ENCODE measurements at places on chromosomes 2 and 18. TPM values are rescaled to one million over a fixed set of nuclear protein-coding genes. Genes with fewer than 3 reads are reported as not detected.

- DNase-seq: no peak
These were observed 481.4 kb downstream of the CDH2 start for GRCh38 chr18:27695503-27695902.

GRCh38 chr2:21317131-21317530 is 193.4 kb downstream of the TDRD15 start:
- no peak for DNase-seq

GRCh38 chr2:74925361-74925786 is 33.1 kb upstream of the POLE4 start:
- DNase-seq: no peak

- no peak for DNase-seq
These were observed 23.3 kb downstream of the TTC32 start for GRCh38 chr2:19878268-19879046.

GRCh38 chr2:49913025-49913424 is 758.7 kb upstream of the FSHR start:
- no peak for DNase-seq

- DNase-seq: no peak
These were observed 76.0 kb upstream of the MEX3C start for GRCh38 chr18:51273437-51273836.

DNA sequence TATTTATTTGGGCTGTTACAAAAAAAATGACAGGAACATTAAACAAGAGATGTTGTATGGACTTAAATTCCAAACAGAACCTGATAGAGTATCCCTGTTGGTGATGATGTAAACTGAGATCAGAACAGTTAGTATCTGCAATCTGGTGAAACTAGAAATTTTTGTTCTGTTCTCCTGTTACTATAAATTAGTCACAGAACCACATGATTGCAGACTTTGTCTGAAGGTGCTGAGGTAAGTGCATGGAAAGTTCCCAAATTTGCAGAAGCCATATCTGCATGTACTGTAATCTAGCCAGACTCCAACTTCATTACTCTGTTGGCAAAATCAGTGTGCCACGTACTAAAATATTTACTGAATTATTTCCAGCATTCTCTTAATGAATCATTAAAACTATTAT is 516.3 kb upstream of the FSIP2 start:
- no peak for DNase-seq

The RSAD2 gene
- total RNA-seq: 1.5 TPM

DNA sequence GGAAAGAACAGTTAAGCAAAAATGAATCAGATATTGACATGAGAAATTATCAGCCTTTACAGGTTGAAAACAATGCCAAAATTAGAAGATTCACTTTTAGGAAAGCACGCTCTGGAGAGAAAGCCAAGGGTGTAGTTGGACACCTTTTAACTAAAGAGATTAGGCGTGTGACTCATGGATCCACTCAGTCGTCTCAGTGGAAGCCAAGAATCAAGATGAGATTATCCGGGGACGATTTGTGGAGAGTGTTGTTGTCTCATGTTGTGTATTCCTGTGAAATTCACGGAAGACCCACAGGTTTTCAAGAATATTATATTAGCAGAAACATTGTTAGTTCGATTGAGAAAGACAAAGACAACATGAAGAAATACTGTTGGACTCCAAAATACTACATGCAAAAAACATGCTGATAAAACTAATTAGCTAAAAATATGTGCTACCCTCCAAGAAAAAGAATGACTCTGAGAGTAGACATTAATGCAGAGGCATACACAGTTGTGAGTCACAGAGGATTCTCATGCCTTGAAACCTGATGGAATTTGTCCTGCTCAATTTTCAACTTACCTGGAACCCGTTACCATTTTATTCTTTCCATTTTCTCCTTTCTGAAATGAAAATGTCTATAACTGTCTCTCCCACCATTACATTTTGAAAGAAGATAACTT is 192.1 kb upstream of the RND3 start:
- DNase-seq: no peak

DNA sequence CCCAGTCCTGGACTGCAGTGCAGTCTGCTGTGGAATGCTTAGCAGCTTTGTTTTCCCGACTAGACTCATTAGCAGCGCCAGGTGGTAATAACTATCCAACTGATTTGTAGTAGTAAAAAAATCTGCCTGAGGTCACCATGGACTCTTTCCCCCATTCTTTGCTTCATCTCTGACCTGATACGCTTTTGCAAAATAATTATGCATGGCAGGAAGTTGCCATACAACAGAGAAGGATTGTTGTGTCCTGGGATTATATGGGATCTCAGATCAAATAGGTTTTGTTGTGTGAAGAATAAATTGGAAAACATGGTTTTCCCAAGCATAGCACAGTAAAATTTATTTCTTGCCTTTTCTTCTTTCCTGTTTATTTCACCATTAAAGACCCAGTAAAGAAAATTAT is 72.4 kb upstream of the ATP5MC3 start:
- DNase-seq: no peak

GRCh38 chr2:101736233-101736632 is 38.7 kb downstream of the MAP4K4 start:
- DNase-seq: no peak

The TSPYL6 gene
- total RNA-seq: not detected

The THADA gene
- total RNA-seq: 58.3 TPM

The SIX2 gene
- total RNA-seq: 0.34 TPM

The RGPD3 gene
- 1.1 TPM for total RNA-seq

DNA sequence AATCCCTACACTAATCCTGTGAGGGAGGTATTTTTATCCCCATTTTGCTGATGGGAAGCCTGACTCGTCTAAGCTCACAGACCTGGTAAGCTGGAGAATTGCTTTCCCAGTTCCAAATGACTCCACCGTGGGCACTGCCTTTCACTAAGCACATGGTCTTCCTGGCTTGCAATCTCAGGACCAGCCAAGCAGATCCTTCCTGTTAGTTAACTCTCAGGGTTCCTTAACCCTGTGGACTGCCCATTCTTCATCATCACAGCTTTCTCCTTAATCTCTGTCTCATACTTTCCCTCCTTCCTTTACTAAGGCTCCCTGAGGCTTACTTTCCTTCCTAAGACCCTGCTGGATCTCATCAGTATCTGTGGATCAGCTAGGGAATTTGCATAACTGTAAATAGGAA is 122.2 kb upstream of the ZEB2 start:
- DNase-seq: no peak

DNA sequence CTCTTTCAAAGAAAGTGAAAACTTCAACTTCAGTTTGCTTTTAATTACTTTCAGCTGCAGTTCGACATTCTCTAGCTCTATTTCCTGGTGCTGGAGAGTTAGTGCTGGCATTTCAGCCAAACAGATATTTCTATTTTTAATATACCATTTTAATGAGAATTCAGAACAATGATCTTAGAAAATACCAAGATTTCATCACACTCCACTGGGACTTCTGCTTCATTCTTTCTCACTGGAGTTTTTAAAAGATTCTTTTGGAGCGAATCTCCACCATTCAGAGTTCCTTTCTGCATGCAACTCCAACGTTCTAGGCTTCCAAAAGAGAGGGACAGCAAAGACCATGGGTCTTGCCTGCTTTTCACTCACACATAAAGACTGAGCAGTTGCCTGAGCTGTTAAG is 94.2 kb downstream of the CABLES1 start:
- DNase-seq: no peak

The MAIP1 gene
- total RNA-seq: 25.1 TPM

DNA sequence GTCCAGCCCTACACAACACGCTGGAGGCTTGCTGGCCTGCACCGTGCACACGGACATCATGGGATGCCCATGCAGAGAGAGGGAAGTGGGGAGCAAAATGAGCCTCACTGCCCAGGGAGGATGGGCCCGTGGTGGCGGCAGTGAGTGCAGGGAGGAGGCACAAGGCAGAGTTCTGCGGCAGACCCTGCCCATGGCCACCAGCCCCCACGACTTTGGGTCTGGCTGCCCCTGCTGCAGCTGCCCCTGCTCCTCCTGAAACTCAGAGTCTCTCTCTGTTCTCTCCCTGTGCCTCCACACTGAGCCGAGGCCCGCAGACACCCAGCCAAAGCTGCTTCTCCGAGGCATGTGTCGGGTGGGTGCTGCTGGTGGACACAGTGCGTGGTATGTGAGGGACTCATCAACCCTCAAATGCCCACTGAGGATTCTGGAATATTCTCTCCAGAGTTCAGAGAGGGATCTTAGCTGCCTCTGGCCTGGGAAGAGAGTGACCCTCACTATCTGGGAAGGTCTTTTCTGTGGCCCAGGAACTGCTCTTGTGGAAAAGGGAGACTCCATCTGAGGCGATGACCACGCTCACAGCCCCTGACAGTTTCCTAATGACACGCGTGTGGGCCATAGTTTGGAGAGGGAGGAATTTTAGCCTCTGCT is 45.1 kb upstream of the HPCAL1 start:
- peak; percentile 27 for DNase-seq

DNA sequence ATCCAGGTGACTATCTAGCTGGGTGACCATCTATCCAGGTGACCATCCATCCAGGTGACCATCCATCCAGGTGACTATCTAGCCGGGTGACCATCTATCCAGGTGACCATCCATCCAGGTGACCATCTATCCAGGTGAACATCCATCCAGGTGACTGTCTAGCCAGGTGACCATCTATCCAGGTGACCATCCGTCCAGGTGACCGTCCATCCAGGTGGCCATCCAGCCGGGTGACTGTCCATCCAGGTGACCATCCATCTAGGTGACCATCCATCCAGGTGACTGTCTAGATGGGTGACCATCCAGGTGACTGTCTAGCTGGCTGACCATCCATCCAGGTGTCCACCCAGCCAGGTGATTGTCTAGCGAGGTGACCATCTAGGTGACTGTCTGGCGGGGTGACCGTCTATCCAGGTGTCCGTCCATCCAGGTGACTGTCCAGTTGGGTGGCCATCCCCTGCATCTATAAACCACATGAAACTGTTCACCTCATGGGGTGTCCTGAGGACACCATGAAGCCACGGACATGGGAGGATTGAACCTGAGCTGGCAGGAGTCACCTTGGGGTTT is 305.3 kb downstream of the NDUFA10 start:
- peak; percentile 51 for DNase-seq

DNA sequence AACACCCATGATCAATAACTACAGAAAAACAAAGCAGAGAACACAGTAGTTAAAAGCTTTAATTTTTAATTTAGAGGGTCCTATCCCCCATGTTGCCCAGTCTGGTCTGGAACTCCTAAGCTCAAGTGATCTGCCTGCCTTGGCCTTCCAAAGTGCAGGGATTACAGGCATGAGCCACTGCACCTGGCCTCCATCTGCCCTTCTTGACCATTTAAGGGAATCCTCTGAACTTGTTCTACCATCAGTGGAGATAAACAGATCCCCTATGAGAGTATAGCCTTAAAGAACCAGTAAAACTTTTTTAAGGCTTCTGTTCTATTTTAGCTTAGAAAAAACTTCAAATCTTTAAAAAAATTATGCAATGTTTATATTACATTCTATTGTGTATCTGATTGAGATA is 13.5 kb upstream of the ATP5MC3 start:
- DNase-seq: no peak

DNA sequence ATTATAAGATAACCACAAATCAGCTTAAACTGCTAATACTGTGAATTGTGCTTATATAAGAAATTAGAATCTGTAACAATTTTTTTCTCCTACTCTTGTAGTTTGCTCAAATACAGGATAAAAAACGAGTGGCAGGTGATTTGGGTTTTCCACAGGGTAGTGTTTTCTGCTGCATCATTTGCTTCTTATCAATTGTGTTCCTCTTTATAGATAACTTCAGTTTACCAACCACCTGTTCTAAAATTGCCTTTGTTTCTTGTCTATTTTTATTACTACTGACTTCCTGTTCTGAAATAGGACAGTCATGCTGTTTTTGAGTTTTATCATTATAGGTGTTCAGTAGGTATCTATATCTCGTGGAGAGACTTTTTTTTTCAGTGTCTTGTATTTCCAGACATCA is 56.9 kb downstream of the MFSD6 start:
- no peak for DNase-seq

DNA sequence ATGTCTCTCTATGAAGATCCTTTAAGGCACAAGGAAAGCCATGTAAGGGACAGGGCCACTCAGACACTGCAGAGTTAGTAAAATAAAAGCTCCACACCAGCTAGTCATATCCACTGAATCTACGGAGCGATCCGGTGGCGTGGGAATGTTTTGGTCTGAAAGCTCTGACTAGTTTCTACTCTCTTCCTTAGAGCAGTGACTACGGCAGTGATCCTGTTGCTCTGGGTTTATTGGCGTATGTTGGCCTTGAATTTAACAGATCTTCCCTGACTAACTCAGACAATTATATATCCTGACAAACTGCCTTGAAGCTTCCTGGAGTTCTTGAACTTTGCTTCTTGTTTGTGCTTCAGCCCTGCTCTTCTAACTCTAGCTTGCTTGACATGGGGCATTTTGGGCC is 115.3 kb upstream of the FZD5 start:
- no peak for DNase-seq

GRCh38 chr18:73756256-73757091 is 391.2 kb downstream of the FBXO15 start:
- no peak for DNase-seq

The ARHGAP15 gene
- 3.8 TPM for total RNA-seq

The EMILIN1 gene
- total RNA-seq: 13.8 TPM

- no peak for DNase-seq
These were observed 19.9 kb downstream of the ABCG5 start for GRCh38 chr2:43818761-43819160.

DNA sequence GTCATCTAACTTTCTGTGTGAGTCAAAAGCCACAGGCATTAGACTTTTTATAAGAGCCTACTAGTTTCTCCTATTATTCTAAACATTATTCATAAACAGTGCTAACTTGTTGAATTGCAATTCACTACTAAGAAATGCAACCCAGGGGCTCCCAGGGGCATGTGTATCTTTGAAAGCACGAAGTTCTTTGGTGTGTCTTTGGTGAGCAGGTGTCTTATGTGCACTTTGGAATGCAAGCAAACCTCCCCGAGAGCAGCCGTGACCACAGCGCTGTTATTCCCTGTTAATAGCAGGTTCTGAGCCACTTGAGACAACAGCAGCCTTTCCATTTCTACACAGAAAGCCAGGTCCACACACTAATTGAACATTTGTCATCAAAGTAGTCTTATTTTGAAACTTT is 123.5 kb downstream of the PRKRA start:
- no peak for DNase-seq

- DNase-seq: no peak
These were observed 218.0 kb downstream of the LDLRAD4 start for GRCh38 chr18:13436576-13436975.

- no peak for DNase-seq
These were observed 248.3 kb downstream of the PLCL1 start for GRCh38 chr2:198052741-198053140.

GRCh38 chr18:26708806-26709716 is 156.4 kb downstream of the AQP4 start:
- no peak for DNase-seq

The CSRNP3 gene
- total RNA-seq: 1.3 TPM

The TMEM182 gene
- total RNA-seq: 0.57 TPM

GRCh38 chr2:69077252-69077950 is 64.4 kb downstream of the ANTXR1 start:
- no peak for DNase-seq

The GCG gene
- total RNA-seq: not detected

The ACMSD gene
- not detected for total RNA-seq

GRCh38 chr18:75253784-75254183 is 43.2 kb downstream of the TSHZ1 start:
- no peak for DNase-seq
